ENCODE measurements at places on chromosomes 11 and 22.

DNA sequence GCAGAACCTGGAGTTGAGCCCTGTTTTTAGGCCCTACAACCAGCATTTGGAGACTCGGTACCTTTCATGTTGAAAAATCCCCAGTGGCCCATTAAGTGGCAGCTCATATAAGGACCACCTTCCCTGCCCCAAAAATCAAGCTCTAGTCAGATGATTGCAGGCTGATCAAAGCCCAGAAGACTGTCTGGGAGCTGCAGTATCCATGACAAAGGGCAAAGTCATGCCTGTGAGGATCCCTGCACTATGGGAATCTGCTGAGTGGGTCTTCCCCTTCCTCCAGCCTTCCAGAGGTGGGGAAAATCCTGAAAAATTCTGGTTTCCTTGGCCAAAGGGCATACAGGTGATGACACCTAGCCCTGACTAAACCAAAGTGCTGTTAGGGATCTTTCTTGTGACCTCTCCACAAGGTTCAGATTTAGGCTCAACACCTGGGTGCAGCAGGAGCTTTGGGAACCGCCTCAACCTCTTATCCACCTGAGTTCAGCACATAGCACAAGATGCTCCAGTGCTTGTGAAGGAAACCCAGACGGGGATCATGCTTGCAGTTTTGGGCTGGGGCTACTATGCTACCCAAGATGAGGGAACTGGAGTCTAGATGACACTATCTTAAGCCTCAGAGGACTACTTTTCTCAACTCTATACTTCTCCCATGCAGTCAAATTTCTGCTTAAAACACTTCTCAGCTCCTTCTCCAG, 1.2 kb upstream of the TRIM3 start:
- DNase-seq = no peak

- DNase-seq = no peak
Measured at GRCh38 chr11:128908391-128909246, 17.5 kb downstream of the KCNJ5 start.

- no peak for DNase-seq
Measured at GRCh38 chr22:41928593-41929417, 2.2 kb upstream of the TNFRSF13C start.

- DNase-seq = peak; percentile 69
Measured at GRCh38 chr11:14905104-14906033, 13.3 kb upstream of the CYP2R1 start.

DNA sequence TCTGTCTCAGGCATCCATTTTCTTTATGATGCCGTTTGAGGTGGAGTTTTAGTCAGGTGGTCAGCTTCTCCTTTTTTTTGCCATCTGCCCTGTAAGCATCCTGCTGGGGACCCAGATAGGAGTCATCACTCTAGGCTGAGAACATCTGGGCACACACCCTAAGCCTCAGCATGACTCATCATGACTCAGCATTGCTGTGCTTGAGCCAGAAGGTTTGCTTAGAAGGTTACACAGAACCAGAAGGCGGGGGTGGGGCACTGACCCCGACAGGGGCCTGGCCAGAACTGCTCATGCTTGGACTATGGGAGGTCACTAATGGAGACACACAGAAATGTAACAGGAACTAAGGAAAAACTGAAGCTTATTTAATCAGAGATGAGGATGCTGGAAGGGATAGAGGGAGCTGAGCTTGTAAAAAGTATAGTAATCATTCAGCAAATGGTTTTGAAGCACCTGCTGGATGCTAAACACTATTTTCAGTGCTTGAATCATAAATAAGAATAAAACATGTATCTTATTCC, 10.9 kb upstream of the HBE1 start:
- no peak for DNase-seq

DNA sequence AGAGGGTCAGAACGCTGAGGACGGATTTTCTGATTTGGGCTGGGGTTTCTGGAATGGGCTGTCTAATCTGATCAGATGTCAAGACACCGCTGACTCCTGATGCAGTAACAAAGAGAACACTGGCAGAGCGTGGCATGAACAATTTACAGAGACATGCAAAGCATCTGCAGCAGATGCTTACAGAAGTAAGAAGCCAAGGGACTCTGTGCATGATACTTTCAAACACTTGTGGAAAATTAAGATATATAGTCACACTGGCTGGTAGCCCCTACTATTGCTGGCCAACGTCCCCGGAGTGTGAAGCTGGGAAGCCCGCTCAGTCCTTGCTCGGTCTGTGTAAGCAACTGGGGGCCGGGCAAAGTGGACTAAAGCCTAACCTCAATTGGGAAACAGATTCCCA, 903.7 kb downstream of the BRD1 start:
- DNase-seq = no peak

GRCh38 chr11:128765571-128766549, 72.0 kb downstream of the FLI1 start:
- DNase-seq = no peak

DNA sequence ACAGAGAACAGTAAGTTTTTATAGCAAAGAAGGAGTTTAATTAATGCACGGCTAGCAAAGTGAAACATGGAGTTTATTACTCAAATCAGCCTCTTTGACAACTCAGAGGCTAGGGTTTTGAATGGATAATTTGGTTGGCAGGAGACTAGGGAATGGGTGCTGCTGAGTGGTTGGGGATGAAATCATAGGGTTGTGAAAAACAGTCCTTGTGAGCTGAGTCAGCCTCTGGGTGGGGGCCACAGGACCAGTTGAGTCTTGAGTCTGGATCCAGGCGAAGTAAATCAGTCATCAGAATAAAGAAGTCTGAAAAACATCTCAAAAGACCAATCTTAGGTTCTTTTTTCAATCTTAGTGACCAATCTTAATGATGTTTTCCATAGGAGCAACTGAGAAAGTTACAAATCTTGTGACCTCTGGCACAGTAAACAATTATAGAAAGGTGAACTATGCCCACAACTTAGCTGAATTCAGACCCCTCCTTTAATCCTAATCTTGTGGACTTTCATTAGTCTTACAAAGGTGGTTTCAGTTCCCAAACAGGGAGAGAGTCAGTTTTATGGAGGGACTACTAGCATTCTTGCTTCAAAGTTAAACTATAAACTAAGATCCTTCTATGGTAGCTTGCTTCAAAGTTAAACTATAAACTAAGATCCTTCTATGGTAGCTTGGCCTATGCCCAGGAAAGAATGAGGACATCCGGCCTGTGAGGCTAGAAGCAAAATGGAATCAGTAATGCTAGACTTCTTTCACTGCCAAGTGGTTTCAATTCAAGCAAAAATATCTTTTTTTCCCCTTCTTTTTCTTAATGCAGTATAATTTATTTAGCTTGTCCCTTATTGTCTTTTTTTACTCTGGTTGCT, 84.5 kb downstream of the AASDHPPT start:
- DNase-seq = no peak

GRCh38 chr11:2528301-2529050, 83.7 kb downstream of the KCNQ1 start:
- DNase-seq = no peak

- no peak for DNase-seq
Measured at GRCh38 chr11:108960501-108960900, 295.6 kb downstream of the DDX10 start.

DNA sequence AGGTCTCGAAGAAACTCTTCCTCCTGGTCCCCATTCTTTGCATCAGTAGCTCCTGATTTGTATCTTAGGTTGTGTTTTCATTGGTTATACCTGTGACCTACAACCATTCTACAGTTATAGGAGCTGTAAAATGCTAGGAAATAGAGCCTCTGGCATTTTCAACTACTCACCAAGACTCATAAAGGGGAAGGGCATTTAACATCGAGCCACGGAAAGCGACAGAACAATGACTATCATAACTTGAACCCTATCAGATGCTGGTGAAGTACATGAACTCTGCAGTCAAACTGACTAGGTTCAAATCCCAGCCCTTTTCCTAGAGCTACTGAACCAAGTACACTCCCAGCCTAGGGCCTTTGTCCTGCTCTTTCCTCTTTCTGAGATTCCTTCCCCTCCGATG, 588.0 kb downstream of the SOX6 start:
- no peak for DNase-seq

GRCh38 chr22:24188705-24189248, 7.5 kb downstream of the SUSD2 start:
- no peak for DNase-seq

DNA sequence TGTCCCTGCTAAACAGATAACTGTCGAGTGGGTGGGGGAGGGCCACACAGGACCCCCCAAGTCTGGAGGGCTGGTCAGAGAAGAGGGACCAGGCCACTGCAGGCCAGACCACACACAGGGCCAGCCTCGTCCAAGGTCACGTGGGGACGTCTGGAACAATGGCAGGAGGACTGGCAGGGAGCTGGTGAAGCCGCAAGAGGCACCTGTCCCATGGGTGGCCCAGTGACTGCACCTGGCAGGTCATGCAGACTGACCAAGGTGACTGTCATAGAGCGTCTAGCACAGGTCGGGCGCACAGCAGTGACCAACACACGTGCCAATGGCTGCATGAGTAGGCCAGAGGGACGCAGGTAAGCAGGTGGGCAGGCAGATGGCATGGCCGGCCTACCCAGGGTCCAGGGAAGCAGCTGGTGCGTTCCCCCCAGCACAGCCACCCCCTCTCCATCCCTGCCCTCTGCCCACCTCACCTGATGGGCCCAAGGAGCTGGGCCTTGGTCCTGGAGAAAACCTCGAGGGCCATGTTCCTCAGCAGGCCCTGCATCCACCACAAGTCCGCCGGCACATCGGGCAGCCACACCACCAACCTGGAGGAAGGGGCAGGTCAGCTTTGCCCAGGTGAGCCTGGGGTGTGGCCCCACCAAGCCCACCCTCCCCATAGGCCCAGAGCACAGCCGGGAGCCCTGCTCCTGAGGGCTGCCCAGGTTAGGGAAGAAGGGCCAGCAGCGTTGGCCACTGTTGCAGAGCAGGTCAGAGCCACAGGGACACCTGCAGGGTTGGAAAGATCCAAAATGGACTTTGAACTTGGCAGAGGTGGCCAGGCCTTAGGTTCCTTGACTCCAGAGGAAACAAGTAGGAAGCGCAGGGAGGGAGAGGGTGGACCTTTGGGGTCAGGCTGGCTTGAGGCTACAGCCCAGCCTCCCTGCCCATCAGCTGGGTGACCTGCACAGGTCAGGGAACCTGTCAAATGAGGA, 10.4 kb downstream of the PNPLA5 start:
- no peak for DNase-seq

DNA sequence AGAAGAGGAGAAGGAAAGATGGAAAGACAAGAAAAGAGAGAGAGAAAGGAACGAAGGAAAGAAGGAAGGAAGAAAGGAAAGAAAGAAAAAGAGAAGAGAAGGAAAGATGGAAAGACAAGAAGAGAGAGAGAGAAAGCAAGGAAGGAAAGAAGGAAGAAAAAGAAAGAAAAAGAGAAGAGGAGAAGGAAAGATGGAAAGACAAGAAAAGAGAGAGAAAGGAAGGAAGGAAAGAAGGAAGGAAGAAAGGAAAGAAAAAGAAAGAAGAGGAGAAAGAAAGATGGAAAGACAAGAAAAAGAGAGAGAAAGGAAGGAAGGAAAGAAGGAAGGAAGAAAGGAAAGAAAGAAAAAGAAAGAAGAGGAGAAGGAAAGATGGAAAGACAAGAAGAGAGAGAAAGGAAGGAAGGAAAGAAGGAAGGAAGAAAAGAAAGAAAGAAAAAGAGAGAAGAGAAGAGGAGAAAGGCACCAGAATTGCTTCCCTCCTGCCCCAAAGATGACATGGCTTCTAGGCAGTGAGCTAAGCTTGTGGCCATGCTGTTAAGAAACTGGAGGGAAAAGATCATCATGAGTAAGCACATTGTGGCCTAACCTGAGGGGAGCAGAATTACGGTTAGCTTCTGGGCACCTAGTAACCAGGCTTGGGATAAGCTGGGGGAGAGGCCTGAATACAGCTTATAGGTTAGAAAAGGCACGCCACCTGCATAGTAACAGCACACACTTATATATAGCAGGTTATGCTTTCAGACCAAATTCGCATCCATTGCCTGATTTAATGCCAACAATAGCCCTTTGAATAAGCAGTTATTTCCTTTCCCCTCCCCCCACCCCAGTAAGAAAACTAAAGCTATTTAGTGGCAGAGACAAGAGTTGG, 2.3 kb upstream of the ST3GAL4 start:
- DNase-seq = no peak

DNA sequence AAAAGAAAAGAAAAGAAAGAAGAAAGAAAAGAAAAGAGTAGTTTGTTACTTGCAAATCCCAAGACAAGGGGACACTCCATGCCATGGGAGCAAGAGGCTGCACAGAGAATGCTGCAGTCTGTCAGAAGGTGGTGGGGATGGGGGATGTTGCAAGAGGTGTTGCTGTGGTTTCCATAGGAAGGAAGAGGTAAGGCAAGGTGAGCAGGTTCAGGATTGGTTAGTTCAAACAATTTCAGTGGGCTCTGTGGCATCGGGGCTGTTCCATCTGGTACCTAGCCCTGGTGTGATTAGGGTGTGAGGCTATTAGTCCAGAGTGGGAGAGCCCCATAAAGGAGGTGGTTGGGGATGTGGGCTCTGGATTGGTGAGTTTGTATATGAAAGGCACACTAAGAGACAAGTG, 172.7 kb downstream of the BCR start:
- DNase-seq = no peak

GRCh38 chr11:113240389-113240788, 74.0 kb upstream of the TTC12 start:
- DNase-seq = no peak

DNA sequence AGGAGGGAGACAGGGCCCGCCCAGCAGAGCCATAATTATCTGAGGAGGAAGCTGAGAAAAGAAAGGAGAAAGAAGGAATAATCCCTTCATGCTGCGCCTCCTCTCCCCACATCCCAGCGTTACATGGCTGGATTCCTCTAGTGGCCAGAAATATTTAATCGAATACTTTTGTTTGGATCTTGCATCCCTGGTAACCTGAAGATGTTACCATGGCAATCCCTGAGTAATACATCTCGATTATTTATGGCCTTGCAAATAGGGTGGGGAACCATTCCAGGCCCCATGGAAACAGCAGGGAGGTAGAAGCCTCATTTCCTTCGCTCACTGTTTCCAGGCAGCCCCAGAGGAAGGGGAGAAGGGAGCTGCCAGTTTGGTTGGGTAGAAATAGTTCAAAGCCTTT, 357.7 kb downstream of the BUD13 start:
- no peak for DNase-seq

GRCh38 chr22:28103596-28103995, 184.5 kb upstream of the PITPNB start:
- no peak for DNase-seq

- no peak for DNase-seq
Measured at GRCh38 chr11:86152006-86152862, 83.3 kb upstream of the PICALM start.

DNA sequence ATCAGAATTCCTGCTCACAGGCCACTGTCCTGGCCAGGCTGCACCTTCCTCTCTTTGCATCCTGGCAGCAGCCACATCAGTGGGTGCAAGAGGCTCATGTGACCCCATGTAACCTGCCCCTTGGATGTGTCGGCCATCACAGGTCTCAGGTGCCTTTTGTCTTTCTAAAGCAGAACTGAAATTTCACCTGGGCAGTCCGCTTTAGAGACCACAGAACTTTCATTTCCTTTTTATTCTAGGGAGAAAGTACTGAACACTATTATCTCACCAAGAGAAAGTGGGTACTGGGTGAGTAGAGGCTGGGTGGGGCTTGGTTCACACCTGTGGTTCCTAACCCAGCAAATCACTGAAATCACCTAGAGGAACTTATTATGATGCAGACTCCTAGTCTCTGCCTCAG, 51.7 kb upstream of the NUP160 start:
- DNase-seq = no peak

Measured in effector memory CD4-positive, alpha-beta T cell (primary cell).